GM23248 (cell line): ENCODE measurements at places on chromosomes 5 and 9. TPM values are rescaled to one million over a fixed set of nuclear protein-coding genes. Genes with fewer than 3 reads are reported as not detected.

CDH9 gene
- not detected in 2 replicates for total RNA-seq

CDH12 gene
- not detected in 2 replicates for total RNA-seq

RMRP gene
- 14,230 and 20,944 TPM in 2 replicates for total RNA-seq

DNA sequence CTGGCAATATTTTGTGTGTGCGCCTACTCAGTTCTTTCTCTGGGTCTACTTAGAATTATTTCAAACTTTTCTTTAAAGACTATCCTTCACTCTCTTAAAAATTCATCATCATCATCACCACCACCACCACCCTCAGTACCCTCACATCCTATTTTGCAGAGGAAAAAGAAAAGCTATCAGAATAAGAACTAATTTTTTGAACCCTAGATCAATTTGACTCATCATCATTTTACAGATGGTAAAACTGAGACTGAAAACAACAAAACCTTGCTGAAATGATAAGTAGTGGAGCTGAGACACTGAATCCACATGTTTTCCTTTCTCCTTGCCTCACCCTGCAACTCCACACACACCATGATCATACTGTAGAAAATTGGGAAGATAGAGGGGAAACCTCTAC is 119.3 kb downstream of the SSBP2 start:
- no peaks in the 10 kb centered on the region for H3K36me3 ChIP-seq
- DNase-seq = no peak
- H3K4me3 ChIP-seq = no peak overlapping the region
- peaks cover 18% of the 10 kb centered on the region for H3K4me1 ChIP-seq
- H3K27me3 ChIP-seq = no peaks in the 10 kb centered on the region
- no peak overlapping the region for H3K27ac ChIP-seq

DNA sequence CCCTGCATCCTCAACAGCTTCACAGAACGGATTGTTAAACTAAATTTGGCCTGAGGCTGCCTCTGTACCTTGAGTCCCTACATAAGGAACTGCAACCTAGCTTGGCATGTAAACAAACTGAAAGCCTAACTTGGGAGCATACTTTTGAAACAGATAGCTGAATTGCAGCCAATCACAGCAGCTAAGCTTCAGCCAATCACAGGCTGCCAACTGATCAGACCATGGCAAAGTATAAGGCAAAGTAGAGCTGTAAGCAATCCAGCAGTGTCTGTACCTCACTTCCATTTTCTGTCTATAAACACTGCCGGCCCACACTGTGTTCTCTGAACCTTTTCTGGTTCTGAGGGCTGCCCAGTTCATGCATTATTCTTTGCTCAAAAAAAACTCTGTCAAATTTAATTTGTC is 8.9 kb upstream of the ZNF483 start:
- no peaks in the 10 kb centered on the region for H3K36me3 ChIP-seq
- no peak overlapping the region for H3K4me3 ChIP-seq
- H3K27me3 ChIP-seq = no peaks in the 10 kb centered on the region
- no peaks in the 10 kb centered on the region for H3K4me1 ChIP-seq
- no peak for DNase-seq
- H3K27ac ChIP-seq = no peak overlapping the region

DNA sequence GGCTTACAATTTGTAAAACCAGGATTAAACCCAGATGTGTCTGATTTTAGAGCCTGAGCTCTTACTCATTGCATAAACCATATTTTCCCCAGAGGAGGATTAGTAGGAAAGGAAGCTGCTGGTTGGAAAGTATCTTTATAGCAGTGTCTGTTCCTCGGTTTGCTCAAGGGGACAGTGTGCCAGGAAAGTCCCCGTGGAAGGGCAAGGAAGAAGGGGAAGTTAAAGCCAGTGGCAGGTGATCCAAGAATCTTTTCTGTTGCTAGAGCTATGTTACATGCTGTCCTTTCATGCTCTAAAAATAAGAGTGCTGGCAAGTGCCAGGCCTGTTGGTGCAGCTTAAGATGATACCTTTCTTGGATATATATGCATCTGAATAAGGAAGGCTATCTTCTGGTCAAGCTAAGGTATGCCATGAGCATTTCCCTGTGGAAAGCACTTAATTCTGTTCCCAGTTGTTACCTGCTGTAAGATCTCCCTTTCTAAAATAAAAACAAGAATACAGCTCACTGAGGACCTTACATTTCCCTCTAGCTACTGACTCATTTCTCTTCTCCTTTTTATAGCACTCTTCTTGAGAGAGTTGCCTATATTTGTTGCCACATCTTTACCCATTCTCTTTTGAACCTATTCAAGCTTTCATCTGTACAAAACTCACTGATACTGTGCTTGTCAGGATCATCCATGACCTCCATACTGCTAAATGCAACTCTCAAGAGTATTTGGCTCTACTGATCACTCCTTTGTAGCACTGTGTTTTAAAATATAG is 8.0 kb downstream of the PDCD1LG2 start:
- H3K27me3 ChIP-seq = no peaks in the 10 kb centered on the region
- peak overlapping the region; percentile 21; the same call in 1 of the 2 replicates for H3K4me3 ChIP-seq
- H3K27ac ChIP-seq = peak overlapping the region; percentile 31
- DNase-seq = peak; percentile 69
